ENCODE measurements at places on chromosomes 5 and 9.

GRCh38 chr9:136109351-136110081 lies 9.2 kb downstream of the TMEM250 start:
- DNase-seq = peak; percentile 92

DNA sequence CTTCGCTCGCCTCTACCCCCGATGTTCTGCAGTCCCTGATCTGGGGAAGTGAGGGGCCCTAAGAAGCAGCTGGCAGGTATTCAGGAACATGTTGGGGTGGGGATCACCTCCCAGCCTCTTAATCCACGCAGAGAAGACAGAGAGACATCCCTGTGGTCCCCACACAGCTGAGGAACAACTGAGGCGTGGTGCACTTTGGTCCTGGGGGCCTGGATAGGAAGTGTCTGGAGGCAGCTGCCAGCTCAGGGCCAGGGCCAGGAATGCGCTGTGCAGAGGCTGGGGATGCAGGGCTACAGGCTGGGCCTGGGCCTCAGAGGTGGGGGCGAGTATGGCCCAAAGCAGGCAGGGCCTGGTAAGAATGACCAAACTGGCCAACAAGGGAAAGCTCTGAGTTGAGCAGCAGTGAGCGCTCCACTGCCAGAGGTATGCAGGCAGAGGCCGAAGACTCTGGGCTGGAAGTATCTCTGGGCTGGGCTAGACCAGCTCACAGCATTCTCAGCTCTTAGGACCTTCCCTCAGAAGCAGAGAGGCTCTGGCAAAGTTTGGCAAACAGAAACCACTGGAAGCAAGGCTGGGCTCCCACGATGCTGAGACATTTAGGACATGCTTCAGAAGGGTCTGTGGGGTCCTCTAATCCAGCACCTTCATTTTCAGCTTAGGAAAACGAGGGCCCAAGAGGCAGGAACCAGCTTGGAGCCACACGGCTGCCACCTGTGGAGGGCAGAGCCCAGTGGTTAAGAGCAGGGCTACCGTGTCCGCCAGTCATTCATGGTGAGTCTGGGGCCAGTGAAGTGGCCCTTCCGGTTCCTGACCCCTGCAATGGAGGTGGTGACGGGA lies 174.4 kb downstream of the GAPVD1 start:
- no peak for DNase-seq

- DNase-seq = no peak
These were observed 16.5 kb downstream of the FGF18 start for GRCh38 chr5:171435908-171436307.

DNA sequence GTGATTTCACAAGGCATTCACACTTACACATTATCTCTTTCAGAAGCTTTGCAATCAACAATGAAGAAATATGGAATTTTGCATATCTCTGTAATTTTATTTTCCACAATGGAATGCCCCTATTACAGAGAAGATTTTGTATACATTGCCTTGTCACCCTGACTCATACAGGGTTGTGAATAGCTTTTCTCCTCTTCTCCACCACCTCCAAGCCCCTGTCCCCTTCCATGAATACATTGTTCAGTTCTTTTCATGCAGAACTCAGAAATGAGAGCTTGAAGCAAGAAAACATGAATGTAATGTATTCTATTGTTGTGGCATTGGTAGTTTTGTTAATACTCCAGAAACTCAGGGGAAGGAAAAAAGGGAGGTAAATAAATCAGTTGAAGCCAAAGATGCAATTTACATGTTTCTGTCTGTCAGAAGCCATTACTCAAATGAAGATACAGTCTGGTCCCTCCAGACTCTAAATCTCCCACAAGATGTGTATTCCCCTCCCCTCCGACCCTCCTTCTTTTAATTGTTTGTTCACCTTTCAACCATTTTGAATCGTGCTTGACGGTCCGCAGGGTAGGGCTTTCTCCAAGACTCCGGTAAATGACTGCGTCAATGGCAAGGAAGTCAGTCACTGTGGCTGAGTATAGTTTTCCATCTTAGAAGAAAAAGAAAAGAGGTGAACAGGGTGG lies 86.1 kb downstream of the SEMA6A start:
- DNase-seq = no peak

DNA sequence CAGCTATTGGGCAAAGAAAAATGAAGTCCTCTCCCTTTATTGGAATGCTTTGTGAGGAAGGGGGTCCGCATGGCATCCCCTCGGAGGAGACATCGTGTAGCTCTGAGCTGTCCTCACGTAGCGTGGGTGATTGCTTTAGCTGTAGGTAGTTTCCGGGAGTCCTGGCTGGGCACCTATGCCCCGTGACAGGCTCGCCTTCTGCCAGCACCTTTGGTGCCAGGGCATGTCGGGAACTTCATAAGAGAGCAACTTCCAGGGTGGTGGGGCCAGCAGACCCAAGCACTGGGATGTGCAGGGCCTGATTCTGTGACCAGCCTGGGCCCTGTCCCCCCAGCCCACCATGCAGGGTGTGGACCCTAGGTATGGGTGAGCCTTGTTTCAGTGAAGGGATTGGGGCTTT lies 64.0 kb downstream of the WNK2 start:
- no peak for DNase-seq

DNA sequence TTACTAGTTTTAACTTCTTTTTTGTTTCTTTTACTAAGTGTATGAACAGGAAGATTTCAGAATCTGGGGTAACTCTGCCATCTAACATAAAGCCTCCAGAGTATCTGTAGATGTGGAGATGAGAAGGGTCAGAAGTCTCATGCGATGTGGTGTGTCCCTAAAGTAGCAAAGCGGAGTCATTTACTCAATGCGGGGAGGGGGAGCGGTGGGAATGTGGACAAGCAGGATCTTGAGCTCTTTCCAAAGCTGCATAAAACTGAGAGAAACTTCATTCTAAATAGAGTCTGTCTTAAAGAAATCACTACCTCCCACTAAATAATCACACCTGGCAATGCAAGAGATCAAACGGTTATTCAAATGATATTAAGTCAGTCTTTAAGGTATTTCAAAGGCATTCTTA lies 92.4 kb downstream of the MED27 start:
- no peak for DNase-seq

DNA sequence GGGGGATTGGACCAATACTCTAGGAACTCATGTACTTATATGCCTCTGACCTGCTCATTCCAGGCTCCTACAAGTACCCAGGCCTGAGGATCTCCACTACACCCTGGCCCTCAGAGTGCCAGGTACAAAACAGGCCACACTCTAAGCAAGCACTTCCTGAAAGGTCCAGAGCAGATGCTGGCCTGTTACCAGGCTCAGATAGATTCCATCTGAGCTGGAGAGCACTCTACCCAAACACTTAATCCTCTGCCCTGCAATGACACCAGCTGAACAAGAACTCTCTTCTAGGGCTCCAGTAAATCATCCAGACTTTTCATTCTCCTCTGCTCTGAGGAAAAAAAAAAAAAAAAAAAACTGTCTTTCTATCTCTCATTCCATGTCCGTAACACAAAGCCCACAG lies 2.9 kb downstream of the P4HA2 start:
- DNase-seq = no peak

DNA sequence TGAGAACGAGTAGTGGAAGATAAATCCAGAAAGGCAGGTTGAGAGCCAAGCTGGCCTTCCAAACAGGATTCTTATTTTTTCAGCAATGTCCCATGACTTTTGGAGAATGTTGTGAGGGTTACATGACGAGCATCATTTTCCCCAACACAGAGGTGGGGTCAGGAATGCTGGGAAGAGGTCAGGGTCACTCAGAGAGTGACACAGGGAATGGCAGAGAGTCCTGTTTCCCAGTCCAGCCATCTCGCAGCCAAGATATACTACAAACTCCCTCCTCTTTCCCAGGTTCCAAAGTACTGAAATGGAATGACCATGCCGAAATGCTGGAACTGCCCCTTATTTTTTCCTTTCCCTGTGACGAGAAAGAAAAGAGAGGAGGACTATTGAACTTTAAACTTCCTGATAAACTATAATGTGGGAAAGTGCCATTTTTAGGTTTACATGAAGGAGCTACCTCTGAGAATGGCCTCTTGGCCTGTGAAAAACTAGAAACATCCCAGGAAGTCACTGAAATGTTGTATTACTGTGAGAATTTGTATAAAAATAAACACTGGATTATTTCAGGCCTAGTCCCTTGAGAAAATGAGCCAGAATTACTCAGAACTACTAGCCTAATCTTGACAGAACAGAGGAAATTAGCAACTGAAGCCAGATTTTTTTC lies 420.4 kb downstream of the CETN3 start:
- no peak for DNase-seq

DNA sequence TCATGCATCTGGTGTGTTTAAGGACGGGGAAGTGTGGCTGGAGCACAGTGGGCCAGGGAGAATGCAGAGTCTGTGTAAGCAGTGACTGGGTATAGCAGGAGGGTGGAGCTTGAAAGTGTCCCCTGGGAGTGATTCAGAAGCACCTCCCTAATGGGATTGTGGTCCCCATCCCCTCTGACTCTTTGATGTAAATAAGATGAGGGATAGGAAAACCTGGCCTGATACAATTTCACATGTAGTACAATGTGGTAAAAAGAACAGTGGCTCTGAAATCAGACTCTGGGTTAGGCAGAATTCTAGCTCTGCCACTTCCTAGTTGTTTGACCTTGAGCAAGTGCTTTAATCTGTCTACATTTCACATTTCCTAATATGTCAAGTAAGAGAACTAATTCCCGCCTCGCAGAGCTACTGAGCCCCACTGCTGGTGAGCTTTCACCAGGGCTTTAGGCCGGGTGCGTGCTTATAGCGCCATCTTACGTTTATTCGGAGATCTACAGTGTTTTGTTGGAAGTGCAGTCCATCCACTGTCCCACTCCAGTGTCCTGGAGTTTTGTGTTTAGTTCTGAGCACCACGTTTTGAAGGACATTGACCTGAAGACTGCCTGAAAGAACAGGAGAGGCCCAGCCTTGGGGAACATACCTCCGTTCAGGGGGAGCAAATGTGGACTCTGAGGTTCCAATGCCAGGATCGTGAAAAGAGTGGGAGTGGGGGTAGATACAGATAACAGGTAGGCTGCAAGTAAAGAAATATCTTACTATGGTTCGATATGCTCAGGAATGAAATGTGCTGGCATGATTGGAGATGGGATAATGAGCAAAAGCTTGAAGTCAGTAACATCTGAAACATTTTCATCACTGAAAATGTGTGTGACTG lies 51.2 kb upstream of the TESK1 start:
- no peak for DNase-seq

GRCh38 chr5:125142458-125142857 lies 396.0 kb upstream of the ZNF608 start:
- DNase-seq = no peak

GRCh38 chr5:129110742-129111141 lies 16.2 kb downstream of the ISOC1 start:
- DNase-seq = no peak

GRCh38 chr5:177123789-177124485 lies 9.6 kb upstream of the NSD1 start:
- DNase-seq = no peak

GRCh38 chr5:33043343-33043997 lies 332.3 kb downstream of the NPR3 start:
- no peak for DNase-seq

DNA sequence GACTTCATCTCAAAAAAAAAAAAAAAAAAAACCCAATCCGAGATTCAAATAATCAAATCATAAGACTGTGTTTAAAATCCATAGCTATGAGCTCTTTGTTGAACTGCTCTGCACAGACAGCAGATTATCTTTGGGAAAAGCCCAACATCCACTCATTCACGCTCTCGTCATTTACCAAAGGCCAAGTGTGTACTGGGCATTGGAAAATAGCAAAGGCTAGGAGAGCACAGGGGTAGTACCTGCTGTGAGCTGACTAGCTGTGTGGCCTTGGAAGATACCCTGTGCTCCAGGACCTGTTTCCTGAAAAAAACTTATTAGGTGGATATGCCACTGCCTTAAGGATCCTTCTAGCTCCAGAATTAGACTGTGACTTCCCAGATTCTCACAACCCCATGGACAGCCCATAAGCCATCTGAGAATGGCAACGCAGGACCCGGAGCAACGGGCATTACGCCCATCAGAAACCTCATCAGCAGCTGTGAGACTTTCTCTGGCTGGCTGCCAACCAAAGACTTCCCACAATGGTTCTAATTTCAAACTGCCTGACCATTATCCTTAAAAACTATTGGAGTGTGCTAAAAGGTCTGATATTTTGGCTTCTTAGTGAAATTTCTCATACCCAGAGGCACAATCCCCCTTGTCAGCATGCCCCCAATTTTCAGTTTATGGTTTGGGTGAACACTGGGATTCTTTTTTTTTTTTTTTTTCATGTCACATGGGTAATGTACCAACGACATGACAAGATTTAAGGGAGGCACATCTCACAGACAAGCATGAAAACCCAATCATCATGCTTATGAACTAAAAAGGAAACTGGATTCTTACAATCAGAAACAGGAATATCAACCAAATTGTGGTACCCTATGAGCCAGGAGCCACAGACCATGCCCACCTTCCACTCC lies 16.8 kb downstream of the SERINC5 start:
- DNase-seq = no peak

DNA sequence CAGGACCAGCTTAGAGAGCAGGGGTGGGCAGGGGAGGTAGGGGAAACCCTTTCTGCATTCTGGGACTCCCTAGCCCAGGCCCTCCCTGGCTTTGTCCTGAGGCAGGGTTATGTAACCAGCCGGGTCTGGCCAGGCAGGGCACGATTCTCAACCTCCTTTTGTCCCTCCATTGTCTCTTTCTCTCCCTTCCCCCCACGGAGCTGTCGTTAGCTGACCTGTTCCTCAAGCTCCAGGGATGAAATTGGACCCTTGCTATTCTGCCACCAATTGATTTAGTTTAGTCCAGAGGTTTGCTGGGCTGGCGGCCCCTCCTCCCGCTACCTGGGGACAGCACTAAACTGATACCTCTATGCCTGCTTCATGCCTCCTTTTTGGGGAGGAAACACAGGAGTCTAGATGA lies 9.4 kb upstream of the NDST1 start:
- DNase-seq = no peak

GRCh38 chr9:126205265-126205664 lies 121.4 kb upstream of the MVB12B start:
- DNase-seq = no peak
